Smooth muscle cell of the brain vasculature (primary cell): ENCODE measurements at places on chromosomes 12 and 14.

DNA sequence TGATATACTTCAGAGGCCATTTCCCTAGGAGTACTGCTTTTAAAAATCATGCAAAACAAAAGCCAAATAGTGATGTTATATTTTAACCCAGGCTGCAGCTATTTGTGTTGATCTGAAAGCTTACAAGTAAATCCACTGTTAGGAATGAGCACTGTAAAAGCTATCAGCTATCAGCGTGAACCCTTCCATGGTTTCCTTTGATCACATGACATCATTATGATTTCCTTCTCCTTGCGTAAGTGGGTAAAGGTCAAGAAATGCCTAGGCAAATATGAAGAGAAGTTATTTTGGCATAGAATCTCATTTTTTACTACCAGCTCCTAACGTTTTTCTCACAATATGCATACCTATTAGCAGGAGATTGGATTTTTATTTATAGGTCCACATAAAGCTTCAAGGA lies 48.6 kb upstream of the CATSPERB start:
- no peak for DNase-seq

DNA sequence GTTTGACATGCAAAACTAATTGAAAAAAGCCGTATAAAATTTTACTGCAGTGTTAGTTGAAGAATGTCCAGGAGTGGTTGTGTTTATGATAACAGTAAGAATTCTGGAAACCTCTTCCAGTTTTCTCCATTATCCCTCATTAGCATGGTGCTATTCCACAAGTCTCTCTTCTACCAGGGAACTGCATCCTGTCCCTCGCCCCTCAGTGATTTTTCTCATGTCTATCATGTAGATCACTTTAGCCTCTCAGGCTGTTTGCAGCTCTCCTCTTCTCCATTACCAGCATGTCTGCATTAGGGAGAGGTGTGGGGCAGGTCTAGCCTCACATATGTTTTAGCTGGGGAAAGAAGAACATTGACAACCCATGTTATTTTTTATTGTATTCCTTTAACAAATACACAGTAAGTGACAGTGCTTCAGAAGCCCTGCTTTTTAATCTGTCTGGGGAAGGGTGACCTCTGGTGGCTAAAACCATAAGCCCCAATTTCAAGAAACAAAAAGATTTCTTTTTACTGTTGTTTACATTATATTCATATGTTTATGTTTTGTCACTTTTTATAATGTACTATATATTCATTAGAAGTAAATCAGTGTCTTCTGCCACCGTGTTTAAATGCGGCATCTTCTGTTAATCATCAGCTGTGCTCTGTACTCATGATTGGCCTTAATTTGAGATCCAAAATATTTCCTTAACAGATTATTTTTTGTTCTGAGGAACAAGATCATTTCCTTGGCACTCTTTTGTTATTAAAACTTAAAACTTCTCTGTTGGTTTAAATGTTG lies 70.7 kb downstream of the RASSF8 start:
- DNase-seq: peak; percentile 40

DNA sequence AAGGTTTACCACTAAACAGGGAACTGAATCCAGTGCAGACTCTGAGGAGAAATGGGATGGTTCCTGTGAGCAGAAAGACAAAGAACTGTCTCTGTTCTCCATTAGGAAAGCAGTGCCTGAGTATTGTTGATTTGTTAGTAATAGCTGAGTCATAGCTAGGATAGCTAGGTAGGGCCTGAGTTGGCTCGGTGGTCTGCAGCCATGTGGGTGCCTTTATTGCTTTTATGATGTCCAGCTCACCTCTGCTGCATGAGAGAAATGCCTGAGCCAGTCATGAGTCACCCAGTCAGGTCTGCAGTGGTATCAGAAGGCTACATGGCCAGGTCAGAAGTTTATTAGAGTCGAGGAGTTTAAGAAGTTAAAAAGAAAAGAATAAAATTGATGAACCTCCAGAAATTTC lies 24.2 kb downstream of the TRHDE start:
- DNase-seq: no peak

DNA sequence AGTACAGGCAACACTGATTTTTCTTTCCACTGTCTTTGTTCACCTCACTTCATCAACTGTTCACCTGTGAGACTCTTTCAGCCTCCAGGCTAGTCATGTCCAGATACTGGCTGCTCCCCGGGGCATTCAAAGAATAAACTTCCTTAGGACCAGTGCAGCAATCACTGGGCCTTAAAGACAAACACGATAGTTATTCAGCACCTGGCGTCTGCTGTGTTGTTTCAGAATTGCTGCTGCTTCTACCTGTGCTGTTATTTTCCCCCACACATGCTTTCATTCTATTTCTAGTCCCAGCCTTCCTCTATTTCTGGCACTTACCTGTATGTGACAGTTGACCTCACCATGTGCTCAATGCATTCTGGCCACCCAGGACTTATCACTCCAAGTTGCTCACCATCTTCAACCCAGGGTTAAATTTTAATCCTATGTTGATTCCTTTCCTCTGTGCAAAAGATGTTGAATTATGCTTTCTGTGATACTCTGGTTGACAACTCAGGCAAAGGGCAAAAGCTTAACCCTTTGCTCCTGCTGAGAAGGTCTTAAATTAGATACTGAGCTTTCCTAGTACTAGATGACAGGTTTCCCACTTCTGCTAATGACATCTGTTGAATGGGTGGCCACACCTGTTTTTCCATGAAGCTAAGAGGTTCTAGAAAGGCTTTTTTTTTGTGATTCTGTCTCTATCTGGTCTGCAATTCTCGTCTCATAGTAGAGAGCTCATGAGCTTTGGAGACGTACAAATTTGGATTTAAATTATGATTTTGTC lies 41.4 kb downstream of the PTPRQ start:
- no peak for DNase-seq

- peak; percentile 26 for DNase-seq
Measured at GRCh38 chr12:85279449-85280164, 413 bp upstream of the ALX1 start.

GRCh38 chr14:35369701-35370191 lies 34.8 kb downstream of the NFKBIA start:
- no peak for DNase-seq
